ENCODE measurements at places on chromosomes 4 and X. TPM values are rescaled to one million over a fixed set of nuclear protein-coding genes. Genes with fewer than 3 reads are reported as not detected.
A peak's percentile ranks its signal among the peaks of the same experiment; 100 is the strongest.

DNA sequence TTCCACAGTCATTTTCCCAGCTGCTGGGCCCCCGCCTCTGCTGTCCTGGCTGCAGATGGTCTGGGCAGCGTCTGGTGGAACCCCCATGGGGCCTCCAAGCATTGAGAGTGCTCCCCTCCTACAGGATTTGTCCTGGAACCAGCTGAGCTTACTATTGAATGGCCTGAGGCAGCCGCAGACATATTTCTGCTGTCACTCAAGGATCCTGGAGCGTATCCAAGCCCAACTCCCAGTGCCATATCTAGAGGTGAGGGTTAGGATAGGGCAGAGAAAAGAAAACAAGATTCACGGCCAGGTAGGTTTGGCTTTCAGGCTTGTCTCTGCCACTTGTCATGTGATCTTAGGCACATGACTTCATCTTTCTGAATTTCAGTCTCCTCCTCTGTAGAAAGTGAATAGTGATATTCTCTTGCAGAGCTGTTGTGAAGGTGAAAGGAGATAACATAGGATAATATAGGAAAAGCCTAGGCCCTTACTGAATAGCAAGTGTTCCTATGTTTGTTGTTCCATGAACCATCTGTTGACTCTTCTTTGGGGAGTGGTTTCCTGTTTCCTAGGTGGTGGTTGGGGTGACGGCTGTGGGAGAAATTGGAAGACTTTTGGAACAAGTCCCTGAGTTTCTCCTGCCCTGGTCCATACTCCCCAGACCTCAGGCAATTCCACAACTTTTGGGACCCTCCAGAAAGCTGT, 52.3 kb downstream of the SEPSECS start:
- DNase-seq, result no peak

DNA sequence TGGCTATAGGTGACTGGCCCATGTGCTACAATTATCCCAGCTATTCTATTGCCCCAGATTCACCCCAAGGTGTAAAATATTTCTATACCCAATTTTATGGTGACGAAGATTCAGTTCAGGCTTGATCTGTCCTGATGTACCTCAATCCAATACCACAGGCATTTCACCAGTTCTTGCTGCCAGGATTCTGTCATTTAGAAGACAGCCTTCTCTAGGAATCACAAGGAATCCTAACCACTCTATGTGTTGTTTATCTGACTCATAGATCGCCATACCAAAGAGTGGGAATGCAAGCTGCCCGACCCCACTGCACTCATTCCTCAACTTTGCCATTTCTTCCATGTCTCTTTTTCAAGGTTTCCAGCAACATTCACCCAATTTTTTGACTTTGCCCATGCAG, 355.0 kb upstream of the EMCN start:
- DNase-seq, result no peak

Gene GK
- total RNA-seq, result 9.6 TPM

GRCh38 chrX:38804682-38805431, 3.6 kb downstream of the MID1IP1 start:
- peak; percentile 5 for DNase-seq

Gene F8A3
- 1.8 TPM for total RNA-seq

Gene STATH
- 1.6 TPM for total RNA-seq

DNA sequence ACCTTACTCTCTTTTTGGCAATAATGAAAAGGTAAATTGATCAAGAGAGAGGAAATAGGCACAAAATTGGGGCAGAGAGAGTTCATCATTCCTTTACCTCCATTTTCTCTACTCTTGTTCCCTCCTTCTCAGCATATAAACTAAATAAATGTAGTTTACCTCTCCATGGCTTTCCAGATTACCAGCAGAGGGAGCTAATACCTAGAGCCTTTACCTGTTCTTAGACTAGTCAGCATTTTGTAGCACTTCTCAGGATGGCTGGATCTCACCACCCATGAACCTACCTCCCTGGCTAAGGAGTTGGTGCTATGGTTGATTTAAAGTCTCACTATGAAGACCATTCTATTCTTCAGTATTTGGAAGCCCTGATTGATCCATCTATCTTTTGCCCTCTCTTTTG, 15.7 kb downstream of the OFD1 start:
- DNase-seq, result peak; percentile 67

- no peak for DNase-seq
These were observed 526.3 kb upstream of the FAM241A start for GRCh38 chr4:111618908-111619307.

GRCh38 chrX:38304010-38304409, 23.3 kb downstream of the RPGR start:
- peak; percentile 48 for DNase-seq

GRCh38 chr4:48237996-48238645, 31.5 kb downstream of the TEC start:
- DNase-seq, result peak; percentile 4

Gene EDA2R
- 19.5 TPM for total RNA-seq

- no peak for DNase-seq
These were observed 34.4 kb downstream of the RAP2C start for GRCh38 chrX:132184871-132185270.

Gene FAM9C
- not detected for total RNA-seq

Gene DACH2
- total RNA-seq, result not detected

DNA sequence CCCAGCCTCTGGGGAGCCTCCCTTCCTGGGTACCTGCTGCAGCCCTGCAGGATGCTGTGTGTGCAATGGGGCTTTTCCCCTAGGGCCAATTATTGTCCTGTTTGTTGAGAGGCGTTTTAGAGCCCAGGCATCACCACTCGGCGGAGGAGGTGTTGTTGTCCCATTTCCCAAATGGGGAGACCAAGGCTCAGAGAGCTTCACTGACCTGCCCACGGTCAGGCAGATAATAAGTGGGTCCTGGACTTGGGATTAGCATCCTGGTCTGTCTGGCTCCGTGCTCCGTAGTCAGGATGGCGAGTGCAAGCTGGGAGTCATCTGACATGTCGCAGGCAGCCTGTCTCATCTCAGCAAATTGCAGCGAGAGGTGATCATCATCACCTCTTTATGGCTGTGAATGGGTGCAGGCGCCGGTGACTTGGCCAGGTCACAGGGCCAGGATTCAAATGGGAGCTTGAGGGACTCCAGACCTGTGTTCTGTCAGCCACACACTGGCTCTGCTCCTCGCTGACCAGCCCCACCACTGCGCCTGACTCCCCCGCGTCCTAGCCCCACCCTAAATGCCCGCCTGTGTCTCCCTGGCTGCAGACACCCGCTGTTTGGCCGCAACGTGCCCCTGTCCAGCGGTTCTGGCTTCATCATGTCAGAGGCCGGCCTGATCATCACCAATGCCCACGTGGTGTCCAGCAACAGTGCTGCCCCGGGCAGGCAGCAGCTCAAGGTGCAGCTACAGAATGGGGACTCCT, 16.6 kb downstream of the HTRA3 start:
- DNase-seq, result no peak

DNA sequence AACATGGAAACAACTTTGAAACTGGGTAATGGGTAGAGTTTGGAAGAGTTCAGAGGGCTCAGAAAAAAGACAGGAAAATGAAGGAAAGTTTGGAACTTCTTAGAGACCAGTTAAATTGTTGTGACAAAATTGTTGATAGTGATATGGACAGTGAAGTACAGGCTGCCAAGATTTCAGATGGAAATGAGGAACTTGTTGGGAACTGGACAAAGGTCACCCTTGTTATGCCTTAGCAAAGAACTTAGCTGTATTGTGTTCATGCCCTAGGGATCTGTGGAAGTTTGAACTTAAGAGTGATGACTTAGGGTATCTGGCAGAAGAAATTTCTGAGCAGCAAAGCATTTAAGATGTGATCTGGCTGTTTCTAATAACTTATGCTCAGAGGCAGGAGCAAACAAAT, 5.1 kb upstream of the ARL13A start:
- peak; percentile 76 for DNase-seq

Gene GYG2
- 71.4 TPM for total RNA-seq

Gene ANXA10
- total RNA-seq, result not detected

DNA sequence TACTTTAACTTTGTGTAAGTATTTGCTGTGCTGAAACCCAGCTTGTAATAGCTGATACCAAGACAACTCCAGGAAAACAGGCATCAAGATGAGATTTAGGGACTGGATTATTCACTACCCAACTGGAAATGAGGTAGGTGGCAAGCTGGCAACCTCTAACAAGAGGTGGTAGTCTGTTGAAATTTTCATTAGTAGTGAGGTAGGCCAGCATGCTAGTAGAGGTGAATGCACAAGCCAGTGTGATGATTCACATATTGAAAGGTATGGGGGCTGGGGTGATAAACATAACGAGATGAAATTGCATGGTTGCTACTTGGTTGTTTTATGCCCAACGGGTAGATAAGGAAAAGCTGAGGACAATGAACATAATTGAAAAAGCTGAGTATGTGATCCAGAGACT, 8.5 kb upstream of the TMPRSS11D start:
- no peak for DNase-seq

GRCh38 chr4:145909281-145909715, 29.3 kb downstream of the ZNF827 start:
- DNase-seq, result no peak

Gene ELK1
- total RNA-seq, result 39.9 TPM

DNA sequence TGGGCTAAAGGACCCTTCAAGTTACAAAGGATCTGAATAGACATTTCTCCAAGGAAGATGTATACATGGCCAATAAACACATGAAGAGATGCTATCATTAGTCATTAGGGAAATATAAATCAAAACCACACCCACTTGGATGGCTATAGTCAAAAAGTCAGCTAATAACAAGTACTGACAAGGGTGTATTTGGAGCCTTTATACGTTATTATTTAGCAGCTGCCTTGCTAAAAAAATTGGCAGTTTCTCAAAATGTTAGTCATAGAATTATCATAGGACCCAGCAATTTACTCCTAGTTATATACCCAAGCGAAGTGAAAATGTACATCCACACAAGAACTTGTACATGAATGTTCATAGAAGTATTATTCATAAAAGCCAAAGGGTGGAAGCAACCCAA, 112.7 kb upstream of the DUSP21 start:
- no peak for DNase-seq

- DNase-seq, result no peak
These were observed 241.7 kb upstream of the TLL1 start for GRCh38 chr4:165631208-165631894.

- peak; percentile 55 for DNase-seq
These were observed 160.2 kb downstream of the NHS start for GRCh38 chrX:17535229-17535628.

DNA sequence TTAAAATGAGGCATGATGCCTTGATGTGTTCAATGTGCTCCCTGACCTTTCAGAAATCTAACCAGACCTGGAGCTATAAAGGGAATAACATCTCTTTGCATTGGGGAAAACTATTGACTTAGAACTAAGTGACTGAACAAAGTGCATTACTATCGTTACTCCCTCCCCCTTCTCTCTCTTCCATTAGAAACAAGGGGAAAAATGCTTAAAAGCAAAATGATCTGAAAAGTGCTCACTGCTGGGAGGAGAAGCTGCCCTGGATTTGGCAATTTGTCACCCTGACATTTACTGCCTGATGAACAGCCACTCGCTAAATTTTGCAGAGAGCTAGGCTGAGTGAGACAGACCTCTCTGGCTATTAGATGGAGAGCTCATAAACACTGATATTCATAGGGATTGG, 48.6 kb upstream of the PARM1 start:
- no peak for DNase-seq

Measured in SK-MEL-5 (cell line).